Aorta (tissue), 5 donors: ENCODE measurements at places on chromosomes 1 and 21.

DNA sequence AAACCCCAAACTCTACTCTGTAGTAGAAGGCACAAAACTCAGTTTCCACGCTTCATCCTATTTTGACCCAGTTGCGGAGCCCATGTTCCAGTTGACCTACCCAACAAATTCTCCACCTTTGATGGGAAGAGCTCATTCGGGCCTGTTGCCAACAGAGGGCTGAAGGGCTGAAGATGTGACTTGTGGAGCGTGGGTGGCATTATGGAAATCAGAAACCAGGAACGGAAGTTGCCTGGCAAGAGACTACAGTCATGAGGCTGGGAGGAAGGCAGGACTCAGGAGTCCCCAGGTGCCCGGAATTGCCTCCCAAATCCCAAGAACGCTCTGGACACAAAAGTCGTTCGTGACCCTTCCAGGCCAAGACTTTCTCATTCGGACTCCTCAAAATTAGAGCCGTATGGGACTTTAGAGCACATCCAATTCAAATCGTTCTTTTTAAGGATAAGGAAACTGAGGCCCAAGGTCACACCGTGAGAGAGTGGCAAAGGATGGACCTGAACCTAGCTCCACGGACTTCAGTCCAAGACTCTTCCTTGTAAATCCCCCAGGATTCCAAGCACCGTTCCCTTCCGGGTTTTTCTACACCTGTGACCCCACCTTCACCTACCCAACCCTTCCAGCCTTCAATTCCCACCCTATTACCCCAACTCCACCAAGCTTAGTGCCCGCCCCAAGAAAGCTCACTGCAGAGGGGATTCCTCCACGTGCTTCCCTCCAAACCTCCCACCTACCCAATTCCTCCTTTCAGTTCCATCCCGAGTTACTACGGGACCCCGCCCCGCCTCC, 739 bp downstream of the SMG5 start:
- peak; percentile 37 for DNase-seq

- no peak for DNase-seq
These were observed 42.3 kb downstream of the LACTBL1 start for GRCh38 chr1:22930240-22930912.

DNA sequence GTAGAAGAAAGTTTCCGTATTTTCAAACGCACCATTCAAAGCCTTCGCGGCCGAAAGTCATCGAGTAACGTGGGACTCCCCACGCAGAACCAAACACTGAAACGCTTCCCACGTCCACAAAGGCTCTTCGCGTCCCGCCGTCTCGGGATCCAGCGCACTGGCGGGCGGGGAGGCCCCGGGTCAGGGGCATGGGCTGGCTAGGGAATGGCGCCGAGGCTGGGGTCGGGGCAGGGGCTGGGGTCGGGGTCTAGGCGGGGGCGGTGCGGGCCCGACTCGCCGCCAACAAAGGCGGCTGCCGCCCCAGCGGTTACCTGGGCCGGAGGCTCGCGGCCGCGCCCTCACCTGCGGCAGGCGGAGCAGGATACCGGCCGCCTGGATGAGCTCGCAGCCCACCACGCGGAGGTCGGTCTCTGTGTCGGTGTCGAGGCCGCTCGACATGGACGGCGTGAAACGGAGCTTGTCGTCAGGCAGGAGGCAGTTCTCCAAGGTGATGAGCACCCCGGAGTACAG, 403 bp downstream of the CCNL2 start:
- no peak for DNase-seq

DNA sequence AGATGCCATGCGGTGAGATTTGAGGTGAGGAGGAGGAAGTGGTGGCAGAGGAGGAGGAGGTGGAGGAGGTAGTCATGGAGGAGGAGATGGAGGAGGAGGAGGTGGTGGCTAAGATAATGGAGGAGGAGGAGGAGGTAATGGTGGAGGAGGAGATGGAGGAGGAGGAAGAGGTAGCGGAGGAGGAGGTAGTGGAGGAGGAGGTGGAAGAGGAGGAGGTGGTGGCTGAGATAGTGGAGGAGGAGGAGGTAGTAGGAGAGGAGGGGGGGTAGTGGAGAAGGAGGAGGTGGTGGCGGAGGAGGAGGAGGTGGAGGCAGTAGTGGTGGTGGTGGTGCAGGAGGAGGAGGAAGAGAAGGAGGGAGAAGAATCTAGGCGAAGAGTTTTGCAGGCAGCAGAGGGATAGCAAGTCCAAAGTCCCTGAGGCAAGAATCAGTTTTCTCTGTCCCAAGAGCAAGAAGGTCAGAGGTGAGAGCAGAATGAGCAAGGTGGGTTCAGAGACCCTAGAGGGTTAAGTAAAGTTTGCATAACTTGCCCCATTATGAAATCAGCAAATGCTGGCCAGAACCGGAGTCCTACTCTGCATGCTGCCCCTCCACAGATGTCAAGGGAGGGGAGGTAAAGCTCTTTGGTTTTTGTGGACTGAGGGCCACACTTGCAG, 38.9 kb upstream of the GNPAT start:
- DNase-seq = no peak

- DNase-seq = no peak
These were observed 14.8 kb upstream of the RNF220 start for GRCh38 chr1:44390277-44390676.

DNA sequence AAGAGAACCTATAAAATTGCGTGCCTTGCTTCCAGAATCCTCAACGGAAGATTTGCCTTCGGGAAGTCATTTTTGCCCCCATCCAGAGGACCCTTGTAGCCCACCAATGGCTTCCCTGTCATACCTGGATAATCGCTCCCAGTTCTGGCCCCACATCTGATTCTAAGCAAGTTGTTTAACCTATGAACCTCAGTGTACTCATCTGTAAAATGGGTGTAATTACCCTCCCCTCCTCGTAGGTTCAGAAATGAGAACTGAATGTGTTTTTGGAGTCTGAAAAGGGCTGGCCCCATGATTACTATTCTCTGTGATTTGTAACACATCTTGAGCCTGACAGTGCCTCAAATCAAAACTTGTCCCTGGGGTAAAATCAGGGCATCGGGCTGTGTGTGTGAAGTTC, 81.6 kb upstream of the TMEM51 start:
- no peak for DNase-seq

DNA sequence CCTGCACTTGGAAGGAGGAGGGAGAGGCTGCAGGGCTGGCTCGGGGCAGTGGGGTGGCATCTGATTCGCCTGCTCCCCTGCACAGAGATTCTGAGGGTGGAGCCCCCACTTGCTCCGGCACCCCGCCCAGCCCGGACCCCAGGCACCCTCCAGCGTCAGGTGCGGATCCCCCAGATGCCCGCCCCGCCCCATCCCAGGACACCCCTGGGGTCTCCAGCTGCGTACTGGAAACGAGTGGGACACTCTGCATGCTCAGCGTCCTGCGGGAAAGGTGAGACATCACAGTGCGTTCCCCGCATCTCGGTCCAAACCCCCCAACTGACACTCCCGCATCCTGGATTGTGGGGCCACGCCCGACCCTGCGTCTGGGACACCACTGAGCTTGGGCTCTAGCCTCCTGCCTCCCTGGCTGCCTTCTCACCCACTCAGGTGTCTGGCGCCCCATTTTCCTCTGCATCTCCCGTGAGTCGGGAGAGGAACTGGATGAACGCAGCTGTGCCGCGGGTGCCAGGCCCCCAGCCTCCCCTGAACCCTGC, 7.9 kb downstream of the ADAMTSL4 start:
- DNase-seq = peak; percentile 79

DNA sequence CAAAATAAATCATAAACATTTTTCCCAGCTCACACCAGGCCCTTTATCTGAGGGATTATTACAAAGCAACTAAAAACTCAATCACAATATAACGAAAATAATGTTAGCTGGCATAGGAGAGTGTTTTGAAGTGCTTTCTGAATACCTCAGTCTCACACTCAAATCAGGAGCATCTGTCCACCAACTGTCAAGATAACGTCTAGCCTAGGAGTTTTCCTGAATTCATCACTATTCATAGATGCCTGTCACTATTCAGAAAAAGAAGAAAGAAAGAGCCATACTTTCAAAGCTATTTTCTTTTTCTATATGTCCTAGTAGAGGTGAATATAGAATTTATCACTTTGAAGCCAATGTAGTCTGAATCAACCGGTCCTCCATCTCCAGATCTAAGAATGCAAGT, 127.0 kb downstream of the AKT3 start:
- DNase-seq = no peak

- DNase-seq = peak; percentile 89
These were observed 1.5 kb downstream of the ATP8B2 start for GRCh38 chr1:154326546-154327465.
